ENCODE measurements at places on chromosomes 12 and 14. TPM values are rescaled to one million over a fixed set of nuclear protein-coding genes. Genes with fewer than 3 reads are reported as not detected.

GRCh38 chr12:118136559-118137003 lies 657 bp downstream of the PEBP1 start:
- H3K4me1 ChIP-seq = peaks cover 5% of the 10 kb centered on the region
- H3K27ac ChIP-seq = peak overlapping the region; percentile 63
- H3K36me3 ChIP-seq = no peaks in the 10 kb centered on the region
- H3K27me3 ChIP-seq = peaks cover 4% of the 10 kb centered on the region
- peak; percentile 55 for DNase-seq

DNA sequence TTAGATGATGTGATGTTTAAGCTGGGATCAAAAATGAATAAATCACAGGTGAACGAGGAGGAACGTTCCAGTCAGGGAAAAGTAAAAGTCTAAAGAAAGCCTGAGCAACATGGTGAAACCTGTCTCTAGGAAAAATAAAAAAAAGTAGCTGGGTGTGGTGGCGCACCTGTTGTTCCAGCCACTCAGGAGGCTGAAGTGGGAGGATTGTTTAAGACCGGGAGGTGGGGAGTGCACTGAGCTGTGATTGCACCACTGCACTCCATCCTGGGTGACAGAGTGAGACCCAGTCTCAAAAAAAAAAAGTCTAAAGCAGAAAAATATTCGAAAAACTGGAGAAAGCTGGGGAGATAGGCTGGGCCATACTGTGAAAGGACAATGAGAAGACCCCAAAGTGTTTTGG lies 39.2 kb upstream of the SOCS2 start:
- peaks cover 4% of the 10 kb centered on the region for H3K27me3 ChIP-seq
- no peak overlapping the region for H3K27ac ChIP-seq
- H3K36me3 ChIP-seq = no peaks in the 10 kb centered on the region
- no peak for DNase-seq
- H3K4me1 ChIP-seq = peaks cover 4% of the 10 kb centered on the region
- H3K4me3 ChIP-seq = no peak overlapping the region

- peaks cover 12% of the 10 kb centered on the region for H3K27me3 ChIP-seq
- H3K4me1 ChIP-seq = no peaks in the 10 kb centered on the region
- no peak overlapping the region for H3K4me3 ChIP-seq
- H3K36me3 ChIP-seq = no peaks in the 10 kb centered on the region
- DNase-seq = no peak
- H3K27ac ChIP-seq = no peak overlapping the region
Measured at GRCh38 chr12:52867642-52868041, 18.8 kb upstream of the KRT78 start.

The BTBD6 gene
- 36.3 TPM for total RNA-seq

DNA sequence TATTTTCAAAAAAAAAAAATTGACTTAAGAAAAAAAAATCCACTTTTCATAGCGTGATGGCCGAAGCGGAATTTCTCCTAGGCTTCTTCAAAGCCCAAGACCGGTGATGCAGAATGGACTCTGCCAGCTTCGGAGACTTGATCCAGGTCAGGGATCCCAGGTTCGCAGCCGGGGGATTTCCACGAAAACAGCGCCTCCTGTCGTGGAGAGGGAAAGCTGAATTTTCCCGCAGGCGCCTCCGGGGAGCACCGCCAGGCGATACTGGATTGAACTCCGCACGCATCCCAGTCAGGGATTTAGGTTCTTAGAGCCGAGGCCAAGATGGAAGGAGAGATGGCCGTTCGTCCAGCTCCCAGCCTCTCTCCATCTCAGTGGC lies 2.1 kb downstream of the TTC6 start:
- H3K4me1 ChIP-seq = peaks cover 14% of the 10 kb centered on the region
- H3K27ac ChIP-seq = no peak overlapping the region
- no peaks in the 10 kb centered on the region for H3K36me3 ChIP-seq
- DNase-seq = peak; percentile 63
- peaks cover 41% of the 10 kb centered on the region for H3K27me3 ChIP-seq

GRCh38 chr14:56168007-56168616 lies 49.9 kb downstream of the PELI2 start:
- no peak overlapping the region for H3K27ac ChIP-seq
- DNase-seq = no peak
- peaks cover 26% of the 10 kb centered on the region for H3K36me3 ChIP-seq
- no peak overlapping the region for H3K4me3 ChIP-seq
- peaks cover 33% of the 10 kb centered on the region for H3K4me1 ChIP-seq
- H3K27me3 ChIP-seq = peaks cover 11% of the 10 kb centered on the region
